Hypothalamus (tissue), 51 donors: ENCODE measurements at places on chromosomes 16 and 17.

GRCh38 chr16:50861970-50862411, 120.1 kb downstream of the CYLD start:
- no peak for DNase-seq

DNA sequence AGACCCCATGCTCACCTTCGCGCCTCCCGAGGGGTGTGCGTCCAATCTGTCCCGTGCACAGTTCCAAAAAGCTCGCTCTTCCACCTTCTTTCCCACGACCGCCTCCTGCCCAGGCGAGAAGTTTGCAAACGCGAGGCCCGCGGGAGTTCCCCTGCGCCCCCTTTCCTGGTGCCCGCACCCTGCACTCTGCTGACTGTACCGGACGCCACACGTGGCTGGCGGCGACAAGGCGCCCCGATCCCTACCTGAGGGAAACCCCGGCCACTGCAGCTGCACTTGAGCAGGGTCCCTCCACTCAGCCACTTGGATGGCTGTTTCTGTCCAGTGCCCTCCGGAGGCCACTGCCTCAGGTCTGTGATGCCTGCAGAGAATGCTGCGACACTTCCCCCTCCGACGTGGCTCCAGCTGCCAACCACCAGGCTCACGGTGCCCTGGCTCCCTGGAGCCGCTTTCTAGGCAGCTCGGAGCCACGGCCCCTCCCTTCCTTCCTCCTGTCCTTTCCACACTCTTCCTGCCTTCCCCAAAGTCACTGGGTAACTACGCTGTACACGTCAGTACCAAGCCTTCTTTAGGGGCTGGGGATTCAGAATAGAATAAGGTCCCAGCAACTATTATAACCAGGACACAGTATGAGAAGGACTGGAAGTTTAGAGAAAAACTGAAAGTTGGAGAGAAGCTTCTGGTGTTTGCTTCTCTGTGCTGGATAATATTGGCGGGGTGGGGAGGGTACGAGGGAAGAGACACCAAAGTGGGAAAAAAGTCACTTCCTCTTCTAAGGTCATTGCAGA, at the start of gene MLKL:
TSS of gene MLKL (minus strand) at position 425 of the 788 bp plus-strand sequence. CDS start 5,105 bp downstream, outside the sequence.
- no peak for DNase-seq

DNA sequence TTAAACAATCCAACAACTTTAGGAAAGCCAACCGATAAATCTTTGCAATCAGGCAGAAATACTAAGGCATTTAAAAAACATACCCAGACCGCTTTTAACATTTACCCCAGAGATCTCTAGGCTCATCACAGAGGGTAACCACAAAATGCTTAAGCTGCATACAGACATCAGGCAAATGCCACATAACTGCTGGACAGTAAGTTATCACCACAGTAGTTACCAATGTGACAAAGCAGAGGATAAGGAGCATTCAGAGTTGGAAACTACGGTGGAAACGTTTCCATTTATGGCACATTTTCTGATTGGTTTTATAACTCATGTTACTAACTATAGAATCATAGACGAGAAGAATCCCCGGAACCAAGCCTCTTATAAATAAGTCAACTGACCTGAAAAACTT, 77.5 kb downstream of the KANSL1 start:
- no peak for DNase-seq

DNA sequence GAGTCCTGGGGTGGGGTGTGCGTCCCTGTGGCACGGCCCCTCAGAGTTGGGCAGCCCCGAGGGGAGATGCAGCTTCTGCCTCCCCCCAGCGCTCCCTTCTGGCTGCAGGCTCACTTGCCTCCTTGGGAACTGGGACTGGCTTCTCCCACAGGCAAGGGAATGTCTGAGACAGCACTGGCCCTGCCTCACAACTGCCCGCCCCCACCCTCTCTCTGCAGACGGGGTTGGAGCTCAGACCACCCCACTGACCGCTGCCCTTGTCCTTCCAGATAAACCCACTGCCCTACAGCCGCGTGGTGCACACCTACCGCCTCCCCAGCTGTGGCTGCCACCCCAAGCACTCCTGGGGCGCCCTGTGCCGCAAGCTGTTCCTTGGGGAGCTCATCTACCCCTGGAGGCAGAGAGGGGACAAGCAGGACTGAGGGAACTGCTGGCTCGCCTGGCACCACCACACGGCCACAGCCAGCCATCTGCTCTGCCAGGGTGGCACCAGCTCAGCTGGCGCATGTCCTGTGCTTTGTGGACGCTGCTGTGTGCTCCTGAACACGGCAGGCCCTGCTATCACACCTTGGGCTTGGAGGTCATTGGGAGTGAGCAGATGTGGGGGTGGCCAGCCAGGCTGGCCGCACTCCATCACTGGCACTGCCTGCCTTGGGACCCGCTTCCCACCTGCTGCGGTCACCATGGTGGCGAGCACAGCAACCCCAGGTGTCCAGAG, 7.1 kb upstream of the RAB40C start:
- DNase-seq = no peak

DNA sequence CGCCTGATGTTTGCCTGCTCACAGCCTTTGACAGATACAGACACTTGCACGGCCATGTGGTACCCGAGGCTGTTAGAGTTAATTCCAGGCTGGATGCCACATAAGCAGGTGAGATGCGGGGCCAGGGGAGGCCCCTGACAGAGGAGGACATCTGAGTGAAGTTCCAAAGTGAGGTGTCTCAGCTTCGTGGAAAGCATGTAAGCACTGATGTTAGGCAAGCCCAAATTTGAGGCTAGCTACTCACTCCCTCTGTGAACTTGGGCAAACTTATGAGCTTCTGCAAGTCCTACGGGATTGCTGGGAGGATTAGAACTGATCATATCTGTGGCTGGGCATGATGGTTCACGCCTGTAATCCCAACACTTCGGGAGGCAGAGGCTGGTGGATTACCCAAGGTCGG, 39.3 kb upstream of the MARCHF10 start:
- DNase-seq = no peak

DNA sequence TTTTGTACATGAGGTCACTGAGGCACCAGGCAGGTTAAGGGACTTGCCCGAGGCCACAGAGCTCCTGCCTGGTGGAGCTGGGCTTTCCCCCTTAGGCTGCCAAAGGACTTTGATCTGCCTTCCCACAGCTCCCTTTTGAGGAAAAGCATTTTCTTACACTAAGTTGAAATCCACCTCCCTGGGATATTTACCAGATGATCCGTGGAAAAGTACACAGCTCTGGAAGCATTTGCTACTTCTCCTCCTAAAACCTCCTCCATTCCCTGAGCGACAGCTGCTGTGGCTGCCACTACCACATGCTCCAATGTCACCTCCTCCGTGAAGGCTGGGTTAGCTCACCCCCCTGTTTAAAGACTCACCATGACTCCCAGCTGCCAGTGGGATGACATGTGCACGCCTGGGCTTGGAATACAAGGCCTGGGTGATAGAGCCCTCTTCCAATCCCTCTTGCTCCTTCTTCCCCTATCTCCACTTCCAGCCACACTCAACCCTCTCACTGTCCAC, 1.2 kb upstream of the MPRIP start:
- DNase-seq = no peak

DNA sequence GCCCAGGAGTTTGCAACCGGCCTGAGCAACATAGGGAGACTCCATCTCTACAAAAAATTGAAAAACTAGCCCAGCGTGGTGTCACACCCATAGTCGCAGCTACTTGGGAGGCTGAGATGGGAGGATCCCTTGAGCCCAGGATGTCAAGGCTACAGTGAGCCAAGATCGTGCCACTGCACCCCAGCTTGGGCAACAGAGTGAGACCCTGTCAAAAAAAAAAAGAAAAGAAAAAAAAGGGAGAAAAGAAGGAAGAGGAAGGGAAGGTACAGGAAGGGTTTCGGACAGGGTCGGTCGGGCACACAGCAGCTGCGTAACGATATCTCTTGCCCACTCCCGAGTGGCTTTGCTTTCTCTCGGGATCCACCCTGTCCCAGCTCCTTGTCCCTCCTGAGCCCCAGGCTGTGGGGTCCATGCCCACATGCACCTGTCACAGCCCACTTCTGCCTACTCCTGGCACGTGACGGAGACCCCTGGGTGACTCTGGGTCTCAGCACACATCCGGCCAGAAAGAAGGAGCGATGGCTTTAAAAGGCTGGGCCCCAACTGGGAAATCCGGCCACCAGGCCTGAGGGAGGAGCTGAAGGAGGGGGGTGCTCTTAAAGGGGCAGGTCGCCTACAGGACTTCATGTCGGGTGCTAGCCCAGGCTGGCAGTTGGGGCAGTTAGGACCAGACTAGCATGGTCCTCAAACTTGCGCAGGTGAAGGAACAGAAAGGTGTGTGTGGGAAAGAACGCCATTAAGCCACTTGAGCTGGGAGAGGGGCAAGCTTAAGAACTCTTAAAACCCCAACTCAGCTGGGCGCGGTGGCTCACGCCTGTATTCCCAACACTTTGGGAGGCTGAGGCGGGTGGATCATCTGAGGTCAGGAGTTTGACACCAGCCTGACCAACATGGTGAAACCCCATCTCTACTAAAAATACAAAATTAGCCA, at the start of gene GHDC:
TSS of gene GHDC (minus strand) at position 526 of the 931 bp plus-strand sequence. CDS start 913 bp downstream, outside the sequence.
- peak; percentile 86 for DNase-seq

GRCh38 chr17:74437702-74438101, 5.8 kb downstream of the GPRC5C start:
- DNase-seq = no peak

DNA sequence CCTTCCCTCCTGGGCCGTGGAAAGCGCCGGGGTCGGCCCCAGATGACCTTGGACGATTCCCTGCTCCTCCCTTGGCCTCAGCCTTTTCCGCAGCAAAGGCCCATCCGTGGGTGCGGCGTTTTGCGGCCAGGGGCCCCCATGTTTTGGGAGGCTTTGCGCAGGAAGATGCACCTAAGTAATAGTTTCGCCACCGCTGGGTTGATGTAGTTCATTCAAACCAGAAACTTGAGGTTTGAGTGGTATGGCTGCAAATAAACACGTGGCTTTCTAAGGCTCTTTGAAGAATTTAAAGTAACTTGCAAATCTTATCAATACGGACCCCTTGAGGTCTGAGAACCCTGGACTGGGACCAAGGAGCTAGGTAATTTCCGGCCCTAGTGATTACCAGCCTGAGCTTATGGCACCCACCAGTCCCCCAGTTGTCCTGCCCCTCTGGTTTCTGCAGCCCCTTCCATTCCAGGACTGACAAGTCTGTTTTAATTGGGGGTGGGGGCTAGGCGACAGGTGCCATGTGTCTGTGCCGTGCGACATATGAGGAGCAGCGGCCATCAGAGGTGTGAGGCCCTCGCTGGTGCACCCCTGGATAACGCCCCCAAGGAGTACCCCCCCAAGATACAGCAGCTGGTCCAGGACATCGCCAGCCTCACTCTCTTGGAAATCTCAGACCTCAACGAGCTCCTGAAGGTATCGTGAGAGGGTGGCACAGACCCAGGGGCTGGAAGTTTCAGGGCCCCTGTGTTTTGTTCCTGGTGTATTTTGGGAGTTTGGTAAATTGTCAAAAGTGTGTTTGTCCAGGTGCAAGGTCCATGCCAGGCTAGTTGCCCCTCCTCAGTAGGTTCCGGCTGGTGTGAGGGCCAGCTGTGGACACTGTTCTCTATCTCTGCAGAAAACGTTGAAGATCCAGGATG, 834 bp downstream of the MRPL12 start:
- no peak for DNase-seq

DNA sequence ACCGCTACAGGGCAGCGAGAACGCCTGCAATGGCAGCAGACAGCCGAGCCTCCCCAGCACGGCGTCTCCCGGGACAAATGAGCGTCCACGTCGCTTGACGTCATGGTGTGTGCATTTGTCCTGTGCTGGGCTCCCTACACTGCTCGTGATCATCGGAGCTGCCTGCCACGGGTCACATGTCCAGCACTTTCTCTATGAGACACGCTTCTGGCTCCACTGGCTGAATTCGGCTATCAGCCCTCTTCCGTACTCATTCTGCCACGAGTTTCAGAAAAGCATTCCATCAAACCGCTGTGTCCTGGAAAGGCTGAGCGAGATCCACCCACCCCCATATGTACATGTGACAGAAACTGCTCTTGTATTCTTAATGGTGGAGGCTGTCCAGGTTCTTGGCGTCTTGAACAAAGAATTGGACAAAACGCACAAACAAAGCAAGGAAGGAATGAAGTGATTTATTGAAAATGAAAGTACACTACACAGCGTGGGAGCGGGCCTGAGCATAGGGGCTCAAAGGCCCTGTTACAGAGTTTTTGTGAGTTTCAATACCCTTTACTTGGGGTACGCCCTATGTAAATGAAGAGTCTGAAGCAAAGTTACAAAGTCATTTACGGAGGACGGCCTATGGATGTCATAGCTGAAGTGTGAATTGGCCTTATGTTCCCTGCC, 28.5 kb upstream of the SHCBP1 start:
- no peak for DNase-seq

DNA sequence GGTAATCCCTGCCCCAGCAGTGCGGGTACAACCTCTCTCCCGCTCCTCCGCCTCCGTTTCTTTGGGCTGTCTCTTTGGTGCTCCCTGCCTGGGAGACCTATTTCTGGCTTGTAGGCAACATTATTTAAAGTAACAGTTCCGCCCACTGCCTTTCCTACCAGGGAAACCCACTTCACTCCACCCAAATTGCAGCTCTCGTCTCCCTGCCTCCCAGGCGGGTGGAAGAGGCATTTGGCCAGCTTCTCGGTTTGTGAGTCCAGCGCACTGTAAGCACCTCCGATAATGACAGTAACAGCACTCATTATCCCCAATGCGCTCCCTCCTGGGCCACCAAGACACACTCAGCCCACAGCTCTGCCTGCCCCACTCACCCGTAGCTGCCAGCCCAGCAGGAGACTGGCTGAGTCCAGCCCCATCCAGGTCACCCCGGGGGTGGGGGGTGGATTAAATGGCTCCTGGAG, 165.1 kb upstream of the CDC42EP4 start:
- no peak for DNase-seq

GRCh38 chr16:89860747-89861304, 12.6 kb upstream of the TCF25 start:
- peak; percentile 19 for DNase-seq

GRCh38 chr16:57976331-57976796, 5.4 kb upstream of the CNGB1 start:
- DNase-seq = peak; percentile 57

GRCh38 chr17:76234354-76234679, 6.0 kb downstream of the RNF157 start:
- no peak for DNase-seq

DNA sequence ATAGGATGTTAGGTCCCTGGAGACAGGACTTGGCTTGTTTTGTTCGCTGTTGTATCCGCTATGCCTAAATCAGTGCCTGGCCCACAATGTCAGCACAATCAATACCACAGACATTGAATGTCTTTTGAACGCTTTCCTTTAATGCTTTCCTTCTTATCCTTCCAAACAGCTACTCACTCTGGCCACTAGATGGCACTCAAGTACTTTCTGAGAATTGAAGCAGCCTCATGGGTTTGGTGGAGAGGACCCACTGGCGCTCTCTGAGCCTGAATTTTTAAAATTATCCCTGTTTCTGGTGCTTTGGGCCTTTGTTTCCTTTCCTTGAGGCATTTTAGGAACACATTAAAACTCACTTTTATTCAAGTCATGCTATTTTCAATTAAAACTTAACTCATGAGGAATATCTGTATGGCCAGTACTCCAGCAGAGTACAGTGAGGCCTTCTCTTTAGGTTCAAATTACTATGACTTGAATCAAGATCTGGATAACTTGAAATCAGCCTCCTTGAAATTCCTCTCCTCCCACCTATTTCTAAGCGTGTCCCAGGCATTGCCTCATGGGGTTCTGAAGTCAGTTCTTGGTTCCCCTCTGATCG, 3.2 kb upstream of the NLRP1 start:
- DNase-seq = peak; percentile 22
